Activated CD4-positive, alpha-beta T cell treated with anti-CD3 and anti-CD28 coated beads for 1 hour (primary cell): ENCODE measurements at places on chromosomes 16 and 17.

- DNase-seq = no peak
Measured at GRCh38 chr17:915538-916201, 63.9 kb downstream of the NXN start.

DNA sequence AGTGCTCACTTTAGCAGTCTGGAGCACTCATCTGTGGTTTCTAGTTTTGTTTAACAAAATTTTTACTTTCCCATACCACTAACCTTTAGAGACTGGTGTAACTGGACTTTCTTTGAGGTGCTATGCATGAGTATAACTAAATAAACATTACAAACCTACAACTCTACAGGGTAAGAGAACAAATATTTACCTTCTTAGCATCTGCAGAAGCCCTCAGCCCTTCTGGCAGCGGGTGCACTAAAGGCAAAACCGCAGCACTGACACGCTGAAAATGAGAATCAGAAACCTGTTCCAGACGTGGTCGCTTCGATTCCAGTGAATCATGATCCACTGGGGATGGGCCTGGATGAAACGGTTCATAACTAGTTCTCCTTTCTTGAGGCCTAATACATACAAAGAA, 43.7 kb downstream of the NCOR1 start:
- DNase-seq = no peak

GRCh38 chr17:55427587-55427882, 5.9 kb upstream of the MMD start:
- DNase-seq = no peak

- no peak for DNase-seq
Measured at GRCh38 chr16:61002479-61003204, 1033.6 kb downstream of the CDH8 start.

- DNase-seq = no peak
Measured at GRCh38 chr17:29867643-29868181, 62.3 kb downstream of the SSH2 start.

DNA sequence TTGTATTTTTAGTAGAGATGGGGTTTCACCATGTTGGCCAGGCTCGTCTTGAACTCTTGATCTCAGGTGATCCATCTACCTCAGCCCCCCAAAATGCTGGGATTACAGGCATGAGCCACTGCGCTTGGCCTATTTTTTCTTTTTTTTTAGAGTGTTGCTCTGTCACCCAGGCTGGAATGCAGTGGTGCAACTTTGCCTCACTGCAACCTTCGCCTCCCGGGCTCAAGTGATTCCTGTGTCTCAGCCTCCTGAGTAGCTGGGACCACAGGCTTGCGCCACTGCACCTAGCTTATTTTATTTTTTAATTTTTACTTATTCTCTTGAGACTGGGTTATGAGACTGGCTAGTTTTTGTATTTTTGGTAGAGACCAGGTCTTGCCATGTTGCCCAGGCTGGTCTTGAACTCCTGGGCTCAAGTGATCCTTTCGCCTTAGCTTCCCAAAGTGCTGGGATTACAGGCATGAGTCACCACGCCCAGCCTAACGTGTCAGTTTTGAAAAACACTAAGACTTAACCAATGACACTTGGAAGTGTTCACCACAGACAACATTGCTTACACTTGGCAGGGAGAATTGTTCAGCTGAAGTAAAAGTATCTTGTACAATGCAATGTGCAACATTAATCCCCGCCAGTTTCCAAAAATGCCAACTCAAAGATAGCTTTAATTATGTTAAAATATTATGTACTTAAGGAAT, 26.9 kb downstream of the ATAD5 start:
- DNase-seq = no peak

DNA sequence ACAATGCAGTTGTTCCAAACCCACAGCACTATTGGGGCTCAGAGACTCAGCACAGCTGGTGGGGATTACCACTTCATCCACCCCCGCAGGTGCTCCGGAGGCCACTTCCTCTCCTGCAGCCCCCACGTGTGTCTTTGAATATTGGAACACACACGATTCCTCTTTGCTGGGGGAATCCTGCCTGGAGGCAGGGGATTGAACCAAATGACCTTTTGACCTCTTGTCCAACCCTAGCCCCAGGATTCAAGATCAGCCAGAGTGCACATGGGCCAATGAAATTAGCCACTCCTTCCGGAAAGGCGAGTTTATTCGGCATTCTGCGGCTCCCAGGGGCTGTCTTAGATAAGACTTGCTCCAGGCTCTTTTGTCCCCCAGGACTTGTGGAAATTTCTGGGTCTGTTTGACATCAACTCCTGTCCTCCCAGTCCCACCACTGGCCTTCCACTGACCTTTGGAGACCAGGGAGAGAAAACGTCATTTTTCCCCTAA, 350.2 kb downstream of the FOXL1 start:
- no peak for DNase-seq

- peak; percentile 82 for DNase-seq
Measured at GRCh38 chr17:4948166-4948930, at the start of gene PFN1. PFN1 (minus strand) TSS chr17:4948530; CDS start chr17:4948394, 136 bp downstream.

DNA sequence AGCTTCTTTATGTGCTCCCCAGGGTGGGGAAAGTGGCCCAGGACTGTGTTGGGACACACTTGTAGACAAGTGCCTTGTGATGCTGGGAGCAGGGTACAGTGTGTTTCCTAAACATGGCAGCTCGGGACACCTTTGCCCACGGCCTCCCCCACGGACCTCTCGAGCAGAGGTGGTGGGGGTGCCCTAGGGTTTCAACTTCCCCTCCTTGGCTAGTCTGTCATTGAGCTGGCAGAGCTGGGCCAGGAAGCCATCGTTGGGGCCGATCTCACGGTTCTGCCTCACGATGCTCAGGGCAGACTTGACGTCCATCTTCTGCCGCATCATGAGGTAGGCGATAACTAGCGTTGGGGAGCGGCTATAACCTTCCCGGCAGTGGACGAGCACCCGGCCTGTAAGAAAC, 9.4 kb downstream of the DUSP3 start:
- no peak for DNase-seq

- no peak for DNase-seq
Measured at GRCh38 chr17:55567240-55568214, 56.3 kb upstream of the SMIM36 start.

GRCh38 chr17:40293363-40293762, 5.7 kb downstream of the CDC6 start:
- DNase-seq = no peak

- no peak for DNase-seq
Measured at GRCh38 chr17:83116311-83116771, 36.9 kb downstream of the METRNL start.
